ENCODE measurements at places on chromosomes 2 and 18.

DNA sequence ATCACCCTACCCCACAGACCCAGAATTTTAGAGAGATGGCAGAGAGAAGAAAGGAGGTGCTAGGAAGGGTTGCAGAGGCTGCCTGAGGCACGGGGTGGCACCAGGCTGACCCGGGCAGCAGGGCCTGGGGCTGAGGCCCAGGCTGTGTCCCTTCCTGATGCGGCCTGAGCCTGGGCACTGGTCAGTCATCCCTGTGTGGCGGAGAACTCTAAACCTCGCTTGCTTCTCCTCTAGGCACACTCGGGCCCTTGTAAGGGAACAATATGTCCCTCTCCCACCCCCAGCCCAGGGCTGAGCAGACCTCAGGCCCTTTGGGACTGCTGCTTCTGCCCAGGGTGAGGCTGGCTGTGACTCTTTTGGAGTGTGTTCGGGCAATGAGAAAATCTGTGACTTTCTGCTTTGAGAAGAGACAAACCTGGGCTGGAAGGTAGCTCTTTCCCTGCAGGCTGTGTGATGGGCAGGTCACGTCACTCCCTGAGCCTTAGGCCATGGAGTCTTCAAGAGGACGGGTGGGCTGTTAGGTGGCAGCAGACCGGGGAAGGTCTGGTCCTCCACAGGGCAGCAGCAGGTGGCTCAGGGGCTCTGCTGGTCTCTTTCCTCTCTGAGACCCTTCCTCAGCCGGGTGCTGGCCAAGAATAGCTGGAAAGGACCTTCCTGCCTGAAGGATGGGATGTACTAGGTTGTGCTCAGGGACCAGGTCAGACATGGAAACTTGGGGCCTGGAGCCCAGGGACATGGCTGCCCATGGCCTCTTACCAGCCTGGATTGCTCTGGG is 96.8 kb downstream of the GLI2 start:
- DNase-seq, result no peak

GRCh38 chr2:15560988-15561573 is at the start of gene NBAS:
Gene NBAS, minus strand, starts transcription at chr2:15561334. Its CDS starts 30 bp downstream, at chr2:15561304.
- DNase-seq, result peak; percentile 90

- no peak for DNase-seq
These were observed 68.1 kb upstream of the DAPL1 start for GRCh38 chr2:158726911-158727592.

GRCh38 chr2:236507393-236508085 is 62.1 kb upstream of the ACKR3 start:
- no peak for DNase-seq

DNA sequence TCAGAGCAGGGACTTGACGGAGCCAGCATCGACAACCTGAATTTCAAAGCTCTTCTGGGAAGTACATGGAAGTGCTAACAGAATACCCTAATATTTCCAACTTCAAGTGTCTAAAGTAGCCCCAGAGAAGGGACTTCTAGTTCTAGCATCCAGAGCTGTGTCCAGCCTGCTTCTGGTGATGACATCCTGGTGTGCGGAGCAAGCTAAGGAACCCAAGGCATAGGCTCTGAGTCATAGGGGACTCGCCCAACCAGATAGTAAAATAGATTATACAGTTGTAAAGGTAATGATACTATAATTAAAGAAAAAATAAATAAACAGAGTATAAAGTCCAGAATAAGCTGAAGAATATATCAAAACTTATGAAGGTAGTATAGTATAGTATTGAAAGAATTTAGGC is 108.1 kb upstream of the SERPINE2 start:
- DNase-seq, result no peak

DNA sequence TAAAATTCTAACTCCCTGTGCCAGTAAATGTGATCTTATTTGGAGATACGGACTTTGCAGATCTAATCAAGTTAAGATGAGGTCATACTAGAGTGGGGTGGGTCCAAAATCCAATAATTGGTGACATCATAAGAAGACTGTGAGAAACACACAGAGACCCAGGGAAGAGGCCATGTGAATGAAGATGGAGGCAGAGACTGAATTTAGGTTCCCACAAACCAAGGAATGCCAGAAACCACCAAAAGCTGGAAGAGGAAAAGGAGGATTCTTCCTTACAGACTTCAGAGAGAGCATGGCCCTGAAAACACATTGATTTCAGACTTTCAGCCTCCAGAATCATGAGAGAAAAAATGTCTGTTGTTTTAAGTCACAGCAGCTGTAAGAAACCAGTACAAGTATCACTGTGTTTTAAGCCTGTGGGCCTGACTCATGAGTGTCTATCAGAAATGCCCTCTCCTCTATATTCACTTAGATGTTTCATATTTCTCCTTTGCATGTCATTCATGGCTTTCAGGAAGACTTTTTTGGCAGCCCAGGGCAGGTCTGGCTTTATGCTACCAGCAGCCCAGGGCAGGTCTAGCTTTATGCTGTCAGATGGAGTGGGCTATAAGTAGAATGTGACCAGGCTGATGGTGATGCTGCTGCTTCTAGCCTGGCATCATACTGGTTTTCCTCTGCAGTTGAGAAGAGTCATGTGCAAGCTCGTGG is 100.0 kb downstream of the SPOPL start:
- no peak for DNase-seq

- DNase-seq, result no peak
These were observed 189.6 kb downstream of the MYCN start for GRCh38 chr2:16129716-16130540.

- DNase-seq, result no peak
These were observed 56.2 kb downstream of the EFR3B start for GRCh38 chr2:25098056-25098455.

DNA sequence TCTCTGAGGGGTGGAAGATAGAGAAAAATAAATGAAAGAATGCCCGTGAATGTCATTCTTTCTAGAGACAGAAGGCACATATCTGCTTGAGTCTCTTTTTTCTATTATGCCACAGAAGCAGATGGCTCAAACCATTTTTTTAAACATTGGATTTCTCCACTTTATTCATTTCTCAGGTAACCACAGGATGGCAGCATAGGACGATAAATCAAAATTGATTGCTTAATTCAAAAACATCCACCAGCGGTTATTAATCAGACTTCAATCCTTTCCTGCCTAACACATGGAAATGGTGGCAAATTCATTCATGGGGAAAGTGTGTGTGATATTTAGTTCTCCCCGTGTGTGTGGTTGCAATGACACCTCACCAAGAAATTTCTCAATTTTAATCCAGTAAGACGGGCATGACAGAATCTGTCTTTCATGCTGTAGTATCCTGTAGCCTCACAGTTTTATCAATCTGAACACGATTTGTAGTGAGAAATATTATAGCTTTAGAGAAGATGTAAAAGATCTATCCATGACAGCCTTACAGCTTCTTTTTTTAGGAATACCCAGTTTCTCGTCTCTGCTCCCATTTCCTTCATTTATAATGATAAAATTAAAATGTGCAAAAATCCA is 72.2 kb downstream of the DSC3 start:
- DNase-seq, result peak; percentile 67

DNA sequence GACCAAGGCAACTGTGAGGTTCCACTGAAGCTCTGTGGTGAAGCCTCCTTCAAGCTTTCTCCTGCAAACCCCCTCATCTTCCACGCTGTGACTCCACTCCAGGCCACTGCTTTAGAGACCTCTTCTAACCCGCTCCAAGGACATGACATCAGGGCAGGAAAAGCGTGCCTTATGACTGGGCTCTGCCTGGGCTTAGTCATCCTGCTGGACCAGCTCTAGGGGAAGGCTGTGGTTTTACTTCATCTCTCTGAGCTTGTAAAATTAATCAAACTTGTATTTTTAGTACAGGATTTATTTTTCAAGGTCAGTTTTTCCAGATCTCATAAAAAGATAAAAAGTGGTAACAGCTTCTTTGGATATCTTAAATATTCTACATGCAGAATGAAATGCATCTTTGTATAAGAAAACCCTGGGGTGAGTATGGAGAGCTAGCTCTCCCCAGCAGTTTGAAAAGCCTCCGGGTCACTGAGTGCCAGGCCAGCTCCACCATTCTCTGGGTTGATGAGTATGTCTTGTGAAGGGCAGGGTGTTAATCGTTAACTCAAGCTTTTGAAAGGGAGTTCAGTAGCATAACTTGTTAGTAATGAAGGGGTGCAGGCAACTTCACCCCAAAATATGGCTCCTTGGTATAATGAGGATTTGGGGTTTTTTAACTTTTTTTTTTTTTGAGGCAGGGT is 33.1 kb upstream of the YPEL5 start:
- DNase-seq, result peak; percentile 88

DNA sequence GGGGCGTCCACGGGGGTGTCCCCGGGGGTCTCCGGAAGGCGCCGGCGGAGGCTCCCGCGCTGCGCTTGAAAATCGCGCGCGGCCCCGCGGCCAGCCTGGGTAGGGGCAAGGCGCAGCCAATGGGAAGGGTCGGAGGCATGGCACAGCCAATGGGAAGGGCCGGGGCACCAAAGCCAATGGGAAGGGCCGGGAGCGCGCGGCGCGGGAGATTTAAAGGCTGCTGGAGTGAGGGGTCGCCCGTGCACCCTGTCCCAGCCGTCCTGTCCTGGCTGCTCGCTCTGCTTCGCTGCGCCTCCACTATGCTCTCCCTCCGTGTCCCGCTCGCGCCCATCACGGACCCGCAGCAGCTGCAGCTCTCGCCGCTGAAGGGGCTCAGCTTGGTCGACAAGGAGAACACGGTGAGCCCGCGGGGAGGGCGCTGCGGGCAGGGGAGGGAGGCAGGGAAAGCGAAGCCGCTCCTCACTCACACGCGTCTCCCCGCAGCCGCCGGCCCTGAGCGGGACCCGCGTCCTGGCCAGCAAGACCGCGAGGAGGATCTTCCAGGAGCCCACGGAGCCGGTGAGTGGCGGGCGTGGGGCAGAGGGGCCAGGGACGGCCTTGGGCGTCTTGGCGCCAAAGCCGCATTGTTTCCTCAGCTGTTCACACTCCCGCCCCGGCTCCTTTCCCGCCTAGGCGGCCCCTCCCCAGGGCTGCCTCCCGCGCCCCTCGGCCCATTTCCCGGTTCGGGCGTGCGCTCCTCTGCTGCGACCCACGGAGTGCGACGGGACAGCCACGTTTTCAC is at the start of gene RRM2:
Gene RRM2 (plus strand): TSS at position 240 of the 781 bp plus-strand sequence. CDS start 60 bp downstream, at position 300.
- peak; percentile 95 for DNase-seq

DNA sequence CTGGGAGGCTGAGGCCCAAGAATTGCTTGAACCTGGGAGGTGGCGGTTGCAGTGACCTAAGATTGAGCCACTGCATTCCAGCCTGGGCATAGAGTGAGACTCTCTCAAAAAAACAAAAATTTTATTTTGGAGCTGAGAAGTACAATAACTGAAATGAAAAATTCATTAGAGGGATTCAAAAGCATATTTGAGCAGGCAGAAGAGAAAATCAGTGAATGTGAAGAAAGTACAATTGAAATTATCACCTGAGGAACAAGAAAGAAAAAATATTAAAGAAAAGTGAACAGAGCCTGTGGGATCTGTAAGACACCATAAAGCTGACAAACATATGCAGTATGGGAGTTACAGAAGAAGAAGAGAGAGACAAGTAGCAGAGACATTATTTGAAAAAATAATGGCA is 137.1 kb downstream of the RAB3GAP1 start:
- DNase-seq, result no peak

DNA sequence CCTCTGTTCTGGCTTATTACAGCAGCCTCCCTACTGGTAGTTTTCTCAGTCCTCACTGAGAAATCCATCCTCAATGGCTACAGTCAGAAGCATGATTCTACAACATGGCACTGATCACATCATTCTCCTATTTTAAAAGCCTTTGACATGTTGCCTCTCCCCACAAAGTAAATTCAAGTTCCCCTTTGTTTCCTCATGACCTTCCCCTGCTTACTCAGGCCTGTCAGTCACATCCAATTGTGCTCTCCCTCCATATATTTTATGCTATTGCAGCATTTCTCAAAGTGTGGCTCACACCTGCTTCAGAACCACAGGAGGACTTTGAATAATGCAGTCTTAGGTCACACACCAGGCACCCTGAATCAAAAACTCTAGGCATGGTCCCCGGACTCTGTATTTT is 124.6 kb downstream of the SPOPL start:
- no peak for DNase-seq

GRCh38 chr2:154392256-154392655 is 306.2 kb upstream of the KCNJ3 start:
- no peak for DNase-seq

DNA sequence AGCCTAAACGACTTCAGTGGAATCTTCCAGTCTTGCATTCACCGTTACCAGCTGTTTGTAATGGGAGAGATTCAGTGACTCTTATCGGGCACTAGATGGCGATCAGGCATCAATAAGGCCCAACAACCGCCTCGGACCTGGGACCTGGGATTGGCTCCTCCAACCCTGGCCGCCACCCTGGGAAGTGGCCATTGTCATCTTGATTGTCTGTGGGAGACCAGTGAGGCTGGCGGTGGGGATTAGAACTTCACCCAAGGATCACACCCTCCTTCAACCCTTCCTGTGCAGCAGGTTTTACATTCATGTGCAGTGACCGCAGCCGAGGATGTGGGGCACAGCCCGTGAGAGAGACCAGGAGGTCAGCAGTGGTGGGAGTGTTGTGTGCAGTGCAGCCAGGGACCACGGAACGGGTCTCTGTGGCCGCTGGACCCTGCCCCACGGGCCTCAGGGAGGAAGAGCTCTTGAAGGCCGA is 85.3 kb downstream of the SPP2 start:
- peak; percentile 73 for DNase-seq

DNA sequence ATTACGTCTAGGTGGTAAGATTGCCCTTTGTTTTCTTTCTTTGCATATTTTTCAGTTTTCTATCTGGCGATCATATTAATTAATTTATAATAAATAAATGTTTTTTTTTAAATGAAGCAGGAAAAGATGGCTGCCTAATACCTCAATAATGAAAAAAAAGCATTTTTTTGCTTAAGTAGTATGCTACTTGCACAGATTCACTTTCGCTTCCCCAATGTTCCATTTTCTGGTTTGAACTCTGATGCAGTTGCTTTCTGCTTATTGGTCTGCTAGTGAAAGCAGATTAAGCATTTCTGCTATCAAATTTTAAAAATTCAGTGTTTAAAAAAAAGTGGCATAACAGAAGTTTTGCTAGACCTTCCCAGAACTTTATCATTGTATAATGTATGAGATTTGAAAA is 11.9 kb upstream of the TMEM182 start:
- DNase-seq, result no peak

GRCh38 chr2:209424199-209424701 is 403 bp downstream of the MAP2 start:
- no peak for DNase-seq

DNA sequence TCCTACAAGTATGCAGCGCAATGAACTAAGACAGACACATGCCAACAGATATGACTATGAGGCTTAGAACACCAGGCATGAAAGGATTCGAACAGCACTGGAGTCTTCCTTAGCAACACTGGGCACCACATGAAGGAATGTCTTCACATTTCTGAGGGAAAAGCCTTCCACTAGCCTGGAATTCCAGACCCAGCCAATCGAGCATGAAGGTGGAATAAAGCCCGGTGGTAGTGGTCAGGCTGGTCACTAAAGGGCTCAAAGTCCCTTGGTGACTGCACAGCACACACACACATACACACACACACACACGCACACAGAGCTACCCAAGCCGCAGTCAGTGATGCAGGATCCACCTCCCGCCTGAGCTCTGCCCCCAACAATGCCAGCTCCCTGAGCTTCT is 19.7 kb upstream of the SFXN5 start:
- no peak for DNase-seq

GRCh38 chr2:217521820-217522219 is 481.0 kb downstream of the TNS1 start:
- no peak for DNase-seq
